Neural cell (in vitro differentiated cells): ENCODE measurements at places on chromosomes 13 and 19. TPM values are rescaled to one million over a fixed set of nuclear protein-coding genes. Genes with fewer than 3 reads are reported as not detected.

The TEX101 gene
- polyA plus RNA-seq: not detected in 2 replicates

The TPTE2 gene
- 0.83 and 1.0 TPM in 2 replicates for polyA plus RNA-seq

The ZNF582 gene
- 7.5 and 14.6 TPM in 2 replicates for polyA plus RNA-seq

The NAXD gene
- 58.1 and 60.5 TPM in 2 replicates for polyA plus RNA-seq

The PSG6 gene
- not detected in 2 replicates for polyA plus RNA-seq

The CLEC17A gene
- not detected in 2 replicates for polyA plus RNA-seq

The CEACAM20 gene
- polyA plus RNA-seq: not detected in 2 replicates

The KLK8 gene
- not detected in 2 replicates for polyA plus RNA-seq

The TLE6 gene
- 4.0 and 5.7 TPM in 2 replicates for polyA plus RNA-seq

The ELSPBP1 gene
- not detected in 2 replicates for polyA plus RNA-seq

The TYROBP gene
- not detected in 2 replicates for polyA plus RNA-seq

The ATCAY gene
- polyA plus RNA-seq: 73.8 and 85.0 TPM in 2 replicates

The ERICH4 gene
- polyA plus RNA-seq: not detected in 2 replicates

The DHDH gene
- 1.4 and 4.8 TPM in 2 replicates for polyA plus RNA-seq

The PGLYRP1 gene
- not detected in 2 replicates for polyA plus RNA-seq

The ZFP28 gene
- 39.9 and 45.1 TPM in 2 replicates for polyA plus RNA-seq

The PRODH2 gene
- not detected in 2 replicates for polyA plus RNA-seq

The PTOV1 gene
- polyA plus RNA-seq: 199 and 288 TPM in 2 replicates

The ACTL9 gene
- not detected in 2 replicates for polyA plus RNA-seq

The SERP2 gene
- 14.8 and 15.4 TPM in 2 replicates for polyA plus RNA-seq

The AP1M2 gene
- polyA plus RNA-seq: 0.38 and 3.7 TPM in 2 replicates

The ZNF765 gene
- polyA plus RNA-seq: 7.5 and 8.7 TPM in 2 replicates

The PNMA8C gene
- 16.1 and 17.2 TPM in 2 replicates for polyA plus RNA-seq

The ENOX1 gene
- polyA plus RNA-seq: 42.6 and 43.7 TPM in 2 replicates

The ARRDC2 gene
- polyA plus RNA-seq: 0.10 and 3.6 TPM in 2 replicates

The PDE4C gene
- 1.6 and 2.6 TPM in 2 replicates for polyA plus RNA-seq

The TMEM238 gene
- not detected in 2 replicates for polyA plus RNA-seq

The MCOLN1 gene
- 16.9 and 20.6 TPM in 2 replicates for polyA plus RNA-seq

The TRAPPC6A gene
- polyA plus RNA-seq: 34.9 and 48.5 TPM in 2 replicates

The GRIK5 gene
- polyA plus RNA-seq: 22.4 and 28.3 TPM in 2 replicates

The IGFL1 gene
- polyA plus RNA-seq: not detected in 2 replicates
